ENCODE measurements at places on chromosomes 4 and X.
A peak's percentile ranks its signal among the peaks of the same experiment; 100 is the strongest.

GRCh38 chr4:56902703-56903102 lies 5.0 kb upstream of the REST start:
- no peak for DNase-seq

- DNase-seq: no peak
These were observed 3.5 kb upstream of the NAA10 start for GRCh38 chrX:153938226-153938786.

- DNase-seq: peak; percentile 32
These were observed 79.1 kb downstream of the PWWP3B start for GRCh38 chrX:106247162-106247561.

GRCh38 chr4:36241771-36242170 lies 2.5 kb downstream of the ARAP2 start:
- no peak for DNase-seq

GRCh38 chrX:95539041-95539440 lies 1145.6 kb upstream of the DIAPH2 start:
- DNase-seq: no peak

GRCh38 chrX:24243188-24243587 lies 70.7 kb downstream of the SUPT20HL2 start:
- DNase-seq: no peak

- DNase-seq: peak; percentile 75
These were observed 31.7 kb upstream of the METAP1 start for GRCh38 chr4:98963538-98964433.

DNA sequence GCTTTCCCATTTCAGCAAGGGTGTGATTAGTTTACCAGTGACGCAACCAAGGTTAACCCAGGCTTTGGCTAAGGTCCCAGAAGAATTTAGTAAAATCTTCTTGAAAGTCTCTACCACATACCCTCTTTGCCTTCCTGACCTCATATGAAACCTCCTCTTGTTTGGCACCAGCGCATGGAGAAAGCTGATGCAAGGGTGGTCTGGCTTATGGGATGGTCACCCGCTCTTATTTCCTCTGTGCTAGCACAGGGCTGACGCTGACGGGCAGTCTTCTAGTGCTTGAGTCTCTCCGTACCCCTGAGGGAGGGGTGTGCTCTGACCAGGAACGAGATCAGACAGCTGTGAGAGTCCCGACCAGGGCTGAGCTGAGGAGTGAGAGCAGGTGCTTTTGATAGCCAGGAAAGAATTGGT lies 137.6 kb downstream of the TENM3 start:
- no peak for DNase-seq

DNA sequence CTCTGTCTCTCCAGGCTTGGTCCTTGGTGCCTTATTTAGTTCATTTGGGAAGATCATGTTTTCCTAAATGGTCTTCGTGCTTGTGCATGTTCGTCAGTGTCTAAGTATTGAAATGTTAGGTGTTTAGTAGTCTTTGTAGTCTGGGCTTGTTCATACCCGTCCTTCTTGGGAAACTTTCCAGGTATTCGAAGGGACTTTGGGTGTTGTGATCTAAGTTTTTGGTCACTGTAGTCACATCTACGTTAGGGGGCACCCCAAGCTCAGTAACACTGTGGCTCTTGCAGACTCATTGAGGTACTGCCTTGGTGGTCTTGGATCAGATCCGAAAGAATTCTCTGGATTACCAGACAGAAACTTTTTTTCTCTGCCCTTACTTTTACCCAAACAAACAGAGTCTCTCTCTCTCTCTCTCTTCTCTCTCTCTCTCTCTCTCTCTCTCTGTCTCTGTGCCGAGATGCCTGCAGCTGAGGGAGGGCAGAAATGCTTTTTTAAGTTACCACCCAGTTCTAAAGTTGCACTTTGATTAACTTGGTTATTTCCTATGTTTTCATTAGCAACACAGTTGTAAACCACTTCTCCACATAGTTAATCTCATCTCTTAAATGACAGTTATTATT lies 67.6 kb upstream of the SLC7A3 start:
- DNase-seq: peak; percentile 65

GRCh38 chr4:177582992-177583391 lies 140.8 kb upstream of the AGA start:
- no peak for DNase-seq

DNA sequence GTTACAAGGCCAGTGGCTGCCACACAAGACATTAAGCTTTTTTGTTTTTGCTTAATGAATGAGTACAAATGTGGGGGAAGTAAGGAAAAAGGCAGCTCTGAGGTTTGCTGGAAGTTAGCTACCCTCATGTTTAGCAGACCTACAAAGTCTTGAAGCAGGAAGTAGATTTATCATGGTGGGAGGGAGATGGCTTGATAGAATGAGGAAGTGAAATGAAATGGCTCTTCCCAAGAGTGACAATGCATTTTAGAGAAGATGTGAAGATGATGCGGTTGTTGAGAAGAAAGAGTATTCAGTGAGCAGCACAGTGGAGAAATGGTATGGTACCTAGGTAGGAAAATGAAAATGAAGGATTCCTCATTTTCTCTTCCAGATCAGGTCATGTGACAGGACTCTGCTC lies 108.0 kb downstream of the SLIT2 start:
- no peak for DNase-seq

Measured in foreskin keratinocyte (primary cell).